Islet precursor cell (in vitro differentiated cells): ENCODE measurements at places on chromosomes 1 and 21.
A peak's percentile ranks its signal among the peaks of the same experiment; 100 is the strongest.

DNA sequence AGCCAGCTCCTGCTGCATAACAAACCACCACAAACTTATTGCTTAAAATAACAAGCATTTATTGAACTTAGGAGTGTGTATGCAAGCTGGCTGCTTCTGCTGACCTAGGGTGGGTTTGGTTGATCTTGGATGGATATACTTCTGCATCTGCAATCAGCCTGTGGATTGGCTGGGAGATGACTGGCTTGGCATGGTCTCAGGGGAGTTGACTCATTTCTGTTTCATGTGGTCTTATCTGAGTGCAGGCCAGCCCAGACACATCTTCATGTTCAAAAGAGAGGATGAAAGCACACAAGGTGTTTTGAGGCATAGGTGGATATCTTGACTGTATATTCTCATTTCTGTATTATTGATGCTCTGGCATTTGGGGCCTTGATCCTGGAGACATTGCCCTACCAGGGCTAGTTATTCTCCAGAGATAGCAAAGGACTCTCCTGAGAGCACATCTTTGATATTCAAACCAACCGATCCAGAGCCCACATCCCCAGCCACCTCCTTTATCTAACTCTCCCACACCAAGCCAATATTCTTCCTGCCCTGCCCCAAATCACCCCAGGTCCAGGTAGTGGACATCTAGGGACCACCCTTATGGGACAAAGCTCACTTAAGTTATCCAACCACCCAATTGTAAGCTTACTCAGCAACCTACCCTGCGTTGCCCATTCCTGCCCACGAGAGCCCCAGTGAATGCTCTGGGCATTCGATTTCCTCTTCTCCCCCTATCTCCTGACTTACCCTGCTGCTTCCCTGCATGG, 350.8 kb downstream of the PTPRU start:
- peak; percentile 28 for DNase-seq

DNA sequence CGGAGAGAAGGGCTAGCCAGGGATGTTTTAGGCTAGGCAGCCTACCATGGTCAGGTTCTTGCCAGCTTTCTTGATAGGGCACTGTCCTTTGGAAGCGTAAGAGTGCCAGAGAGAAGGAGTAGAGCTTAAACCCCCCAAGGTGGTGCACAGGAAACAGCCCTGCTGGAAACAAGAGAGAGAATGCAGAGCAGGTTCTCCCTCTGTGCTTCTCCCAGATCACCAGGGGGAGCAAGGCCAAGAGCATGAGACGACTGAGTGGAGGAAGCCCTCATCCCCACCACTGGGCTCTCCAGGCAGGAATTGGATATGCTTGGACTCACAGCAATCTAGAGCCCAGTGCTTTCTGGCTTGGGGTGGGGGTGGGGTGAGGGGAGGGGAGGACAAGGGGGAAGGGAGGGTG, 49.8 kb downstream of the ATP2B4 start:
- no peak for DNase-seq

DNA sequence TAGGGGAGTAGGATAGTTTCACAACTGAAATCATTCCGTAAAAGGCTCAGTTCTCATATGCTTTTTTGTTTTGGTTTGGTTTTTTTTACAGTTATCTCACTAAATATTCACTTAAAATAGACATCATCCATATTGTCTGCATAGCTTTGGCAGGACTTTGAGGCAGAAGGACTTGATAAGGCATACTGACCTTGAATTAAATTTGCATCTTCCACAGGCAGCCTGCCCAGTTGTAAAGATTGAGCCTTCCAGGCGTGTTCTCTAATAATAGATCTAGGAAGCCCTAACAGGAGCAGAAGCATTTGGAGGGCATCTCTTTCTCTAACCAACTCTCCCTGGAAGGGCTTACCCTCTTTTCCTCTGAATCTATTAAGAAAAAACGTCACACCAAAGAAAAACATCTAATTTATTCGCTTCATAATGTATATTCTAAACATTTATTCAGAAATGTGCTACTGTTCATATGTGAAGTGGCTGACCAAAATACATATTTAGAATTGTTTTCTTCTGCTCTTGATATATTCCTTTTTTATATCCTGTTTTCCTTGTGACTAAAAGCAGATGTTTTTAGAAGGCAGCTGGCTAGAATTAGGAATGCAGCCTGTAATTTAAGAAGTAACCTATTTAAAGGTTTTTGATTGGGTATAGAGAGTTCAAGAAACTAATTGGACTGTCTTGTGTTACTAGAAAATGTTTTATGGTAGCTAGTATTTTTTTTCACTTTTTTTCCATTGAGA, 20.2 kb downstream of the DESI2 start:
- no peak for DNase-seq

DNA sequence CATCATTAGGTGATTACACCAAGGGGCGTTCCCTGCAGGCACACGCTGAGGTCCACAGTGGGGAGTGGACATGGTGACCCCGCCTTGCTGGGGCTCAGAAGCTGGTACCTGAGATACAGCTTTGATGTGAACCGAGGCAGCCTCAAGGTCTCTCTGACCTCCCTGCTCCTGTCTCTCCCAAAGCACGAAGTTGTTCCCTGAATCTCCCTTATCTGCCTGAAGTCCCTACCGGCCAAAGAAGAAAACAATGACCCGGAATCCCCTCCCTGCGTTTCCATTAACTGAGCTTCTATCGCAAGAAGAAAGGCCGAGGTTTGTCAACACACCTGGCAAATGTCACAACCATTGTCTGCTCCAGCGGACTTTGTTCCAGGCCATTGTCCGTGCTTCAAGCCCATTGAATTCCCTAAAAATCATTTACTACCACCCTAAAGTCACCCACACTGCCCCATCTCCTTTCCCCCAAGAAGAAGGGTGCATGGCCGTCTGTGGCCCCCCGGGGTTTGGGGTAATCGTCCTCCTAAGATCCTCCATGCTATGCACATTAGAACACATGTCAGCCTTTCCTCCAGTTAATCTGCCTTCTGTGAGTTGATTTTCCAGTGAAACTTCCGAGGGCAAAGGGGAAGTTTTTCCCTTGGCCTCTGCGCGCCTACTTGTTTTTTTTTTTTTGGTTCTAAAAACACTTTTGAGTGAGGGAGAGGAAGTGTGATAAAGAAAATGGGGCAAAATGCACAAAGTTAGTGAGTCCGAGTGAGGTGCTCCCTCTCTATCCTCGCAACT, 48.1 kb upstream of the COL18A1 start:
- no peak for DNase-seq

DNA sequence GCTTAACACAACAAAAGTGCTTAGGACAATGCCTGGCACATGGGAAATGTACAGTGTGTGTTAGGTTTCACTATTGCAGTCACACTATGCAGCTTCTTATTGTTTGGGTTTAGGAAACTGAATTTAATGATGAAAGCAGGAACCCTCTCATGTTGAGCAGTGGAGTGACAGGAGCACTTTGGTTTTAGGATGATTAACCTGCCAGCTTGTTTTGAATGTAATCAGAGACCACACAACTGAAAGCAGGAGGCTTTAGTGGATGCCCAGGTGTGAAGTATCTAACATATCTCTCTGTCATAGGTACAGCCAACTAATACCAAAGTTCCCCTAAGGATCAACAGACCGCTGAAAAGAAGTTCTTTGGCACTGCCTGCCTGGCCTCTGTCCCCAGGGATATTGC, 406.9 kb upstream of the USP24 start:
- no peak for DNase-seq

DNA sequence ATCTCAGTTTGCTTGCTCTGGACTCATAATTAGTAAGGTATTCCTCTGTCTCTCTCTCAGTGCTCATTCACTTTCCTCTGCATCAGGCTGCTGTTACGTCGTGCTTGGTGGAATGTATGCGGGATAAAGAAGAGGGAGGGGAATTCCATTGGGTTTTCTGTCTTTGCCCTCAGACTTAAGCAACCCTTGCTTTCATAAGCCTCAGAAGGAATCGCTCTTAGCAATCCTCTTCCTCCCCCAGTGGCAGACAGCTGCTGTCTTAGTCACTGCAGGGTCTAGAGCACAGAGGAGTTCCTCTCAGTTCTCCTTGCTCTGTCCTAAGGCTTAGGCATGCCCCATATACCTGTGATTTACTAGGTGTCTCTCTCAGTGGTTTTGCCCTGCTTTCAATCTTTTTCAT, 19.1 kb upstream of the NTMT2 start:
- peak; percentile 94 for DNase-seq

DNA sequence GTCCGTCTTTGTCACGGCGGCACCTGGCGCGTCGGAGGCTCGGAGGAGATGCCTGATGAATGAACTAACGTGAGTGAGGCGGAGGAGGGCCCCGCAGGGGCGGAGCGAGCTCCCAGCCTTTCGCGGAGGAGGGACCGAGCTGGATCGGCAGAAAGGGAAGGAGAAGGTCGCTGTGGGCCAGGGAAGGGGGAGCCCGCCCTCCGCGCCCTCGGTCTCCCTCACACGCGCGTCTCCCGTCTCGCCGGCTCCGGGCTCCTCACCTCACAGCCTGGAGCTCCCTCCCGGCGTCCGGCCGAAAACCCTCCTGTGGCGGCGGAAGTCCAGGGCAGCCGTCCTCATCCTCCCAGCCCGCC, 519 bp downstream of the ZNF496 start:
- DNase-seq = peak; percentile 92

DNA sequence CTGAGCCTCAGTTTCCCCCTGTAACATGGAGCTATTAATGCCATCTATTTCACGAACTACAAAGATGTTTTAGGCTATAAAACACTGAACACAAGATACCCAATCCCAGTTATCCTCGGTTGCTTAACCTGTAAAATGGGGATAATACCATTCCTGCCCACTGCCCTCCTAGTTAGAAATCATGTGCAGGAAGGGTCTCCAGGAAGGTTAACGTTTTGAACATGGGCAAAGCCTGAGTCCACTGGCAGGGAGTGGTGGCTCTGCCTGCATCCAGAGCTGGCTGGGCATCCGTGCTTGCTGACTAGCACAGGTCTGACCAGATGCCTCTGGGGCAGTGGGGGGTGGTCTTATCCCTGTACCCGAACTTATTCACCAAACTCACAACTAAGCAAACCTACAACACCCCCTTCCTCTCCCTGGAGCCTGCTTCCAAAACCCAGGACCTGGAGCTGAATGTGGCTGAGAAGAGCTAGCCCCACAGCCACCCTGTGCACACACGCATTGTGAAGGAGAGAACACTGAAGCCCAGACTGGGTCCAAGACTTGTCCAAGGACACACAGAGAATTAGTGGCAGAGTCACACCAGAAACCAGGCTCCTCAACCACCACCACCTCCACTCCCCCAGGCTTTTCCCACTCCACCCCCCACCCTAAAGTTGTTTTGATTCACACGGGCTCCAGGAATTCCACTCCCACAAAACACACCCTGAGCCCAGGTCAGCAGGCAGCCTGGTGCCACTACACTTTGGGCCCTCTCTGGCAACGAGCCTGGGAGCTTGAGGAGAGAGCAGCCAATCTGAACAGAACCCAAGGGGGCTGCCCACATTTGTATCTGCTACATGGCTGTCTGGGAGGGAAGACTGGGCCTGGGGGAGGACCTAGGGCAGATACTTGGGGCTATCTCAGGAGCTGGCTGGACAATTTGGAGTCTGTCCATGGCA, 1.6 kb downstream of the E2F2 start:
- DNase-seq = no peak
